Stimulated activated CD4-positive, alpha-beta T cell treated with anti-CD3 and anti-CD28 coated beads, Interleukin-1b, Interleukin-23, amount 100 ng/mL, for 1 hour (primary cell): ENCODE measurements at places on chromosomes 7 and 10.

GRCh38 chr10:81679291-81679690, 195.7 kb upstream of the NRG3 start:
- no peak for DNase-seq

GRCh38 chr7:6590645-6591110, 857 bp downstream of the INTS15 start:
- DNase-seq = no peak

- DNase-seq = no peak
Observed at GRCh38 chr10:26090026-26090425, 126.5 kb upstream of the GAD2 start.

- DNase-seq = no peak
Observed at GRCh38 chr10:71834343-71834674, 16.7 kb downstream of the PSAP start.

DNA sequence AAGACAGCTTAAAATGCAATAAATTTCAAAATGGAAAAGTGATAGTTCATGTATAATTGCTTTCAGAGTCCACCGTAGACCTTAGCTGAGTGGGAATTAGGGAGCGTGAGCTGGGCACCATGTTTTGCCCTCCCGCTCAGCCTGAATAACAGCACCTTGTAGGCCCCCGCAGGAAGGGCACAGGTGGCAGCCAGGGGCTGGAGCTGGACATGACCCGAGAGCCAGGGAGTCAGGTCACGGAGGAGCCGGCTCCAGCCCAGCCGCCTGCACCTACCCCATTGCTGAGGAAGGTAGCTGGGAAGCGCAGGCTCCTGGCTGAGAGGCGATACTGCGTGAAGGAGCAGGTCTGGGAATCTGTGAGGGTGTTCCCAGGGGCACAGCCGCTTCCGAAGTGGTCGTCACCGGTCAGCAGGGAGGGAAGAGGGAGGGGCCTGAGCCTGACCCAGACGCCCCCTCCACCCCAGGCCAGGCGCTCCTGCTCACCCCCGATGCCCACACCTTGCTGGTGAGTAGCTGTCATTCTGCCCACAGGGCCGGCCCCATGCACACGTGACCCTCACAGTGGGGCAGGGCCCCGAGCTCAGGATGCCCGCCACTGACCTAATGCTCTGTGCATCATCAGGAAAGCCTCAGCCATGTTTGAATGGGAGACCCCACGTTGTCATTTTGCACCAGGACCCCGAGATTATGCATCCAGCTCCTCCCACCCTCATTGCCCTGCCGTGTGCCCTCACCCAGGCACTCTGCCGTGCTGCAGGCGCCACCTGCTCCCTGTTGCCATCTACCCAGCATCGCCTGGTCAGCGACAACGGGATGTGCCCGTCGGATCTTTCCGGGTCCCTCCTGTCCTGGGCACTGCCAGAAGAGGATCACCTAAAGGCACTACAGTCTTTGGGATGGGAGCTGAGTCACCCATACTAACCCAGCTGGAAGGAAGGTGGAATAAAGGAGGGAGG, 129.2 kb upstream of the TCERG1L start:
- no peak for DNase-seq

DNA sequence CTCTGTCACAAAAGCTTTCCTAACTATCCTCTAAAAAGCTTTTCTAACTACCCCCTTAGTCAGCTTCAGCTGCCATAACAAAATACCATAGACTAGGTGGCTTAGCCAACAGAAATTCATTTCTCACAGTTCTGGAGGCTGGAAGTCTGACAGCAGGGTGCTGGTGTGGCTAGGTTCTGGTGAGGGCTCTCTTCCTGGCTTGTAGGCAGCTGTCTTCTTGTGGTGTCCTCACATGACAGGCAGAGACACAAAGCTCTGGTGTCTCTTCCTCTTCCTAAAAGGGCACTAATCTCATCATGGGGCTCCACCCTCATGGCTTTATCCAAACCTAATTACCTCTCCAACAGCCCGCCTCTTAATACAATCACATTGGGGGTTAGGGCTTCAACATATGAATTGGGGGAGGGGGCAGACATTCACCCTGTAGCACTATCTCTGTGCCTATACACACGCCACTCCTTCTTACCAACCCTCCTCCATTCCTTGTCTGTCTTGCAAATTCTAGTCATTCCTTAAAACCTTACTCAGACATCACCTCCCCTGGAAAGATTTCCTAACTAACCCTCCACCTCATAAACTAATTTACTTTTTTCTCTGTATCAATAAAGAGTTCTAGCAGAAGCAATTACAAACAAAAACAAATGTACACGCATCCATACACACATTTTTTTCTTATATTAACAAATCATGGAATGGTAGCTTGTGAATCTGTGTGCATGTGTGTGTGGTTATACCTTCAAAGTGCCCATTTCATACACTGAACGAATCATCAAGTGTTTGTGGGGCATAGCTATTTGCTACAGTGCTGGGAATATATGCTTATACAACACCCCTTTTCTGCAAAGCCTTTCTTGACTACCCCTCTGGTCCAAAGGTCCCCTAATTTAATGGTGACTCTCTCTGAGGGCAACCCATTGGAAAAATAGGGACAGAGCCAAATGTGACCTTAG, 26.4 kb downstream of the RHOBTB1 start:
- no peak for DNase-seq

DNA sequence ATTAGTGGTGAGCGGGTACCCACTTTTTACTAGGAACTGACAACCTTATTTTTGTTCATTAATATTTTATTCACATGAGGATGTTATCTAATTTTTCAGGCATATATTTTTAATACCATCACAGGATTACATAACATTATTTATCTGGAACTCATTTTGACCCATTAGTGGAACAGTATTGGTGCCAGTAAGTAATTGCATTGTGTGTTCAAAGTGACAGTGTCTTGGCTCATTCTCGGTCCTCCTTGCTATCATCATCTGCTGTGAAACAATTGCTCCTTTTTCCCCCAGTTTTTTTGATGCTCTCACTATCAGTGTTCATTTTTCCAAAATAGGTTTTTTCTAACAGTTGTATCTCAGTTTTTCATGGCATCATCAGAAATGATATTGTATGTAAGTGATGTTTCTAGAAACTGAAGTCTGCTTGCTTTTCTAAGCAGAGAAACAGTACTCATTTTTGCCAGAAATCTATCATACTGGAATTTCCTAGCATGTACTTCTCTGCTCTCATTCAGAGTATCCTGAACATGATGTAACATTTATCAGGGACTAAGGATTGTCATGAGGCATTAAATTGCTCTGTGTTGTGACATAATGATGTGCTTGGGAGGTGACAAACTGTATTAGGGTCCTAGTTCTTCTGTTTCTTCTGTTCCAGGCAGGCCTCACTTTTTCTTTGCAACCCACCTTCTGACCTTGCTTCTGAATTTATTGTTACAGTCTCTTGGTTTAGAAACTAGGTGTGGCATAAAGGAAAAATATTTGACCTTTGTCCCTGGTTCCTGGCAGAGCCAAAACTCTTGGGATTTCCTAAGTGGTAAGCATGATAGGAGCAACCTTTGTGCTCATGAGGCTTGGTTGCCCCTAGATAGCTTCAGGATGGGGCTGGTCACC, 4.2 kb downstream of the NUB1 start:
- no peak for DNase-seq

GRCh38 chr10:132223156-132223590, 36.4 kb downstream of the DPYSL4 start:
- DNase-seq = peak; percentile 13

GRCh38 chr7:151999424-152000090, 25.9 kb upstream of the GALNT11 start:
- DNase-seq = no peak

- no peak for DNase-seq
Observed at GRCh38 chr10:87546971-87547413, 42.3 kb downstream of the MINPP1 start.

GRCh38 chr7:116433246-116433645, 66.3 kb upstream of the CAV2 start:
- DNase-seq = no peak

GRCh38 chr10:106935978-106936451, 228.5 kb downstream of the SORCS1 start:
- no peak for DNase-seq

DNA sequence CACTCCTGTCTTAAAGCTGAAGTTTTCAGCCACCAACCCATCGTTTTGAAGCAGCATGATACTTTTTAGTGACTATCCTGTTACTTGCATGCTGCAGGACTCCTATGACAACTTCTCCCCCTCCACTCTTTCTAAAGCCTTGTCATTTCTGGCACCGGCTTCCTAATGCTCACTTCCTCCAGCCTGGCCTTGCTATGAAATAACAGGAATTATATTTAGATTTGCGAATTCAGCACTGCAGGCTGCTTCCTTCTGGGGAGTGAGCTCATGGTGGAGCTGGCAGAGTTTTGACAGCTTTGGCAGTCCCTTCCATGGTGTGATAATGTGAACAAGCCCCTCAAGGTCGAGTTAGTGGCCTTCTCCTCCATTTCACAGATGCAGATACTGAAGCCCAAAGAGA, 13.4 kb downstream of the BLNK start:
- no peak for DNase-seq

DNA sequence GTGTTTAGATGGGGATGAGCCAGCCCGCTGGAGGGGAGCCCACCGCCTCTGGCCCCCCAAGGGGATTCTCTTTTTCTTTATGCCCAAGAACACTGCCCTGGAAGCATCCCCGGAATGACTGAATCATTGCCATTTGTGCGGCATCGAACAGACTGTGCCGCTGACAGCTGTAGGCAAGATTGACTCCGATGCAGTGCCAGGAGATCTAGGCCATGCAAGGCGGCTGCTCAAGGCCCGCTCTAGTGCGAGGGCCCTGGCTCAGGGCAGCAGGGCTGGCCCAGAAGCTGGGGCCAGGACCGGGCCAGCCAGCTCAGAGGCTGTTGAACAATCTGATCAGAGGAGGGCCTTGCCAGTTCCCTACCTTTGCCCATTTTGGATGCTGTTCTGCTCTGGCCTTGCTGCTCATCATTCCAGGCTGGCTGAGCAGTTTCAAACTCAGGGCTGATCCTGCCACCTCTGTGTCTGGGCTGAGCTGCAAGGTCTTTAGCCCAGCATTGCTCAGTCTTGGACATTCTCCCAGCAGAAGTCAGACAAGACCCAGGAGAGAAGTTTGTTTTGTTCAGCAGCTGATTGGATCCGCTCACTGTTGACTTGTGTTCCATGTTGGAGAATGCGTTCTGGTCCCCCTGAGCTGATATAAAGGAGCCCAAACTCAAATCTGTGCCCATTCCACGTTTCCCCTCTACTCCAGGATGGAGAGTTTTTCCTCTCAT, 485.3 kb upstream of the GALNT17 start:
- DNase-seq = no peak

DNA sequence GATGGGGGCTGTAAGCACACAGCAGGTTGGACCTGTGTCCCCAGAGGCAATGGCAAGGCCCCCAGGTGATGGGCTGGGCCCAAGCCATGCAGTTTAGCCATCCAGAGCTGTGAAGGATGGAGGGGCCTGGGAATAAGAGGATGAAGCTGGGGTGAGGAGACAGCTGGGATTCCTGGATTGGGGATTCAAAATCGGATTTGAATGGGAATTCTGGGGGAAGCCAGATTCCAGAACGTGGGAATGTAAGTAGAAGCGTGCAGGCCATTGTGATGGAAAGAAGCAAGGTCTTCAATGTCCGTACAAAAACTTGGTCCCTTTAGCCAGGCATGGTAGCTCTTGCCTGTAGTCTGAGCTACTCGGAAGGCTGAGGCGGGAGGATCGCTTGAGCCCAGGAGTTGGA, 9.8 kb downstream of the SH2B2 start:
- no peak for DNase-seq

DNA sequence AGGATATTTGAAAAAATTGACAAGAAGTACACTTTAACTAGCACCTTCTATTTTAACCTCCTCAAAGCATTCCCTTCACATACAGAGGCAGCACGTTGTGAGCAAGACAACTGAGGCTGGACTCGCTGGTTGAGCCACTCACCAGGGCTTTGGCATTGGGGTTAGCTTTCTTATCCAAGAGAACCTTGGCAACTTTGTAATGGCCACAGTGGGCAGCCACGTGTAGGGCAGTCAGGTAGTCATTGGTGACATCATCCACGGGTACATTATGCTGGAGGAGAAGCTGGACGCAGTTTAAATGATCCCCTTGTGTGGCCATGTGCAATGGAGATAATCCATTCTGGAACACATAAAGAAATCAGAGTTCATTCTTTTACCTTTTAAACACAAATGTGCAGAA, 181.8 kb downstream of the ANK3 start:
- no peak for DNase-seq

DNA sequence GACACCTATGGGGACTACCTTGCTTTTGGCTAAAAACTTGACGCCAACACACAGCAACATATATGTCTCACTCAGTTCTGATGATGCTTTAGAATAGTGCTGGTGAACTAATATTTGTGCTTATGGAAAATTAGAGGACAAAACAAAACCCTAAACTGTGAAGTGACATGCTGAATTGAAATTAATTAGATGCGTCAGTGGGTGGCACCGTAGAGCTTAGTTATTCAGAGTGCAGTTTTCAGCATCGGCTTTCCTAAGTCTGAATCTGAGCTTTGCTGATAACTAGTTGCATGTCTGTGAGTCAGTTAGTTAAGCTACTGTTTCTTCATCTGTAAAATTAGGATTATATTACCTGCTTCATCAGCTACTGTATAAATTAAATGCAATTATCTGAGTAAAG, 245.0 kb upstream of the SORCS1 start:
- no peak for DNase-seq

- DNase-seq = no peak
Observed at GRCh38 chr7:33310546-33310945, 181.2 kb downstream of the BBS9 start.

GRCh38 chr7:101308245-101309085, 13.1 kb downstream of the IFT22 start:
- DNase-seq = no peak

DNA sequence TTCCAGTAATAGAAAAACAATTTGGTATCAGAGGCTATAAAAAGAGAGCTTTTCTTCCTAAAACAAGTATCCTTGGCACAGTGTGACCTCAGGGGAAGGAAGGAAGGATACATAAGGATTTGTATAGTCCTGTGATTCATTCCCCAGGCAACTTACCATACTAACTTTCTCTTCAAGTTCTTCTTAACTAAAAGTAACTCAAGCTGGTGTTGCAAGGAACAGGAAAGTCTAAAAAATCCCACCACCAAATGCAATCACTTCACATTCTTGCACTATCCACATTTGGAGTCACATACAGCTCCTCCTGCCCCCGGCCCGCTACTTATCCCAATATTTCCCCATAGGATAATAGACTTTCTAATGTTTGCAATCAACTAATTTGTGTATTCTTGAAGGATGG, 84.8 kb downstream of the PRKAG2 start:
- DNase-seq = no peak

GRCh38 chr7:51778121-51778520, 461.5 kb upstream of the COBL start:
- no peak for DNase-seq

GRCh38 chr10:118840071-118840775, 85.5 kb upstream of the CACUL1 start:
- DNase-seq = peak; percentile 8

DNA sequence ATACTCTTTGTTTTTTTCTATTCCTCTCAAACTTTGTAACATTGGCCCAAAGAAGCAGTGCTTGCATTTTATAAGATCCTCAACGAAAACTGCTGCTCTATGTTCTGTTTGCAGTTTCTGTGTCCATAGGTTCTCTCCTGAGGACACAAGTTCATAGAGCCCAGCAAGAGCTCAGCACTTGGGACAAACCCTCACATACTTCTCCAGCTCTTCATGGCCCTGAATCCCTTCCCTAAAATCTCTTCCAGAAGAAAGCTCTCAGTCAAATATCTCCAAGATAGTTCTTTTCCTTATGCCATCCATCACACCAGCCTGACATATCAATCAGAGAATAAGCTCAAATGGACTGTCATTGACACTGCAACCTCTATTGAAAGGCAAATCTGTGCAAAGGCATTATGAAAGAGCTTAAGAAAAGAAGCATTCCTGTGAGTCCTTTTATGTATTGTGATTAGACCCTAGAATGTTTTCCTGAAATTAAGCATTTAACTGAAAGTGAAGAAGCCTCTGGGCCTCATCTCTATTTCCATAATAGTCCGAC, 405.5 kb downstream of the ANKRD7 start:
- DNase-seq = no peak
